NCI-H187 (cell line): ENCODE measurements at places on chromosomes 2 and 18.

DNA sequence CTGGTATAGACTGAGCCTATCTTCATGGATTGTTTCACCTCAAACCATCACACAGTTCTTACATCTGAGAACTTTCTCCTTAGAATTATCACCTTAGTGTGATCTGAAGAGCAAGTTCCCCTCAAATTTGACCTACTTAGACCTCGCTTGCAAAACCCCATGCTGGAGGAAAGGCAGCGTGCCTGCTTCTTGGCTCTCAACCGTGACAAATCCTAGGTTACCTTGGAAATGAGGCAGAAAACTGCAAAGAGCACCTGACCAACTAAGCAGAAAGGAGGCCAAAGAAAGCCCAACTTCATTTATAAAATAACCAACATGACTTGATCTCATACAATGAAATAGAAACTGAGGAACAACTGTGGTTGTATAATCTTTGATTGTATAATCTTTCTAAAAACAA, 146.4 kb downstream of the RAB3GAP1 start:
- no peak for DNase-seq

GRCh38 chr2:197710424-197711042, 5.4 kb downstream of the MARS2 start:
- no peak for DNase-seq

DNA sequence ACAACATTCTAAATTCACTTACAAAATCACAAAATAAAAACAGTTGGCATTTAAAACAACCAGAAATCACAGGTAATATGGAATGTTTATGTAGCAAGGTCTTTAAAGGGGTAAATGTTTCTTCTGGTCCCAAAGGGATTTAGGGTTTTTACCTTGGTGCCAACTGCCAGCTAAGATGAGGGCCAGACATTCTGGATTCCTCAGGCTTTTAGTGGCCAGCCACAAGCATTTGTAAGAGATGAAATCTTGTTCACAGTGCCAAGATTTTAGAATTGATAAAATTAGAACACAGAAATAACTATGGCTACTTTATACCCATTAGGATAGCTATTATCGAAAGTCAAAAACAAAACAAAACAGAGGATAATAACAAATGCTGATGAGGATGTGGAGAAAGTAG, 60.4 kb upstream of the CDKL4 start:
- DNase-seq: no peak

DNA sequence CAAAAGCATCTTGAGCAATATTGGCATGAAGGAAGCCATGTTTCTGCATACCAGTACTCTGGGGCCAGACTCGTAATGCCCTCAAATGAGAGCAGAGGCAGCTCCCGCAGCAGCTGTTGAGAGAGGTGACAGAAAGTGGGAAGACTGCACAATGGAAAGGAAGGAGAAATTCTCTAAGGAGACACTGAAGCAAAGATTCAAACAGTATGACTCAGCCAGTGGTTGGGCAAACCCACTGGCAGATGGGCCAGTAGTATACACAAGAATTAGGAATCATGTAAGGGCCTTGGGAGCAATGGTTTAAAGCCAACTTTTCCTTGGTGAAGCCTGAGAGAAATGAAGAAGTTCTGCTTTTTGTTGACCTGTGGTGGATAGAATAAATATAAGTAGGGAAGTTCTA, 2092.7 kb upstream of the PIK3C3 start:
- no peak for DNase-seq

DNA sequence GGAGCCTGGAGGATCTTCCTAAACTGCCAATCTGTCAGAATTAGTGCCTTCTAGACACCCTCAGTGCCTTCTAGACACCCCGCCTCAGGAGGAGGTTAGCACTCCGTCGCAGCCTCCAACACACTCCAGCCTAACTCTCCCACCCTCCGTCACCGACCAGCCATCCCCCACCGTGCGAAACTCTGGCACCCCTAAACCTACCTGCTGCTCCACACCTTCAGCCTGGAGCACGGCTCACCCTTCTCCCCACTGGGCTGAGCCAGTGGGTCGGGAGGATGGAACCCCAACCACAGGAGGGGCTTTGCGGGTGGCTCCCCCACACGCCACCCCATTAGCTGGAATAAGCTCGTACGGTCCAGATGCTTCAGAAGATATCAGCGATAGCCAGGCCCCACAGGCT, 468.9 kb upstream of the HS6ST1 start:
- DNase-seq: no peak

- DNase-seq: no peak
Measured at GRCh38 chr2:96423291-96423690, 81.9 kb downstream of the NEURL3 start.

DNA sequence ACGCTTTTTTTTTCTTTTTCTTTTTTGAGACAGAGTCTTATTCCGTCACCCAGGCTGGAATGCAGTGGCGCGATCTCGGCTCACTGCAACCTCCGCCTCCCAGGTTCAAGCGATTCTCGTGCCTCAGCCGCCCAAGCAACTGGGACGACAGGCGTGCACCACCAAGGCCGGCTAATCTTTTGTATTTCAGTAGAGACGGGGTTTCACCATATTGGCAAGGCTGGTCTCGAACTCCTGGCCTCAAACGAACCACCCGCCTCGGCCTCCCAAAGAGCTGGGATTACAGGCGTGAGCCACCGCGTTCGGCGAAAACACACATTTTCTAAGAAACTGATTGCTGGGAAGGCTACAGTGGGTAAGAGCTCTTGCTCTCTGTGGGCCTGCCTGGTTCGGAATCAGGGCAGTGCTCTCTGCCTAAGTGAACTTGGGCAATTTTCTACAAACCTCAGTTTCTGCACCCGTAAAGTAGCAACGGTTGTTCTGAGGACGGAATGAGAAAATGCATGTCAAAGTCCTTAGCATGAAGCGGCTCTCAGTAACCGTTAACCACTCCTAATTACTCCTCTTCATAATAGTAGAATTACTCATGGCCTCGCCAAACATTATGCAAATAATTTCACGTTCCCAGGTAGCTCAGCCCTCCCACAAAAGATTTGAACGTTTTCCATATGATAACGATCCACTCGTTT, 1.0 kb upstream of the PMAIP1 start:
- no peak for DNase-seq

GRCh38 chr2:215358312-215358845, 46.5 kb downstream of the ATIC start:
- no peak for DNase-seq

DNA sequence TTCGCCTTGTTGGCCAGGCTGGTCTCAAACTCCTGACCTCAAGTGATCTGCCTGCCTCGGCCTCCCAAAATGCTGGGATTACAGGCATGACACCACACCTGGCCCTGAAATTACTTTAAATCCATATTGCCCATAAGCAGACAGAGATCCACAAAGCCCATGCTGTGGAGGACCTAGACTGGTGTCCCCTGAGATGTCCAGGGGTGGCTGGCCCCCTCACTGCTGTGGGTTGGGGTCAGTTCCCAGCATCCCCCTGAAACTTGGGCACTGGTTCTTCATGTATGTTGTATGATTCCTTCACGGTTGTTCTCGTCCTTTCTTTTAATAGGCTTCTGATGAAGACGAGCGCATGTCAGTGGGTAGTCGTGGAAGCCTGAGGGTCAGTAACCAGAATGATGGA, 78.1 kb upstream of the RBM44 start:
- no peak for DNase-seq

- no peak for DNase-seq
Measured at GRCh38 chr2:12804091-12804856, 87.5 kb downstream of the TRIB2 start.

DNA sequence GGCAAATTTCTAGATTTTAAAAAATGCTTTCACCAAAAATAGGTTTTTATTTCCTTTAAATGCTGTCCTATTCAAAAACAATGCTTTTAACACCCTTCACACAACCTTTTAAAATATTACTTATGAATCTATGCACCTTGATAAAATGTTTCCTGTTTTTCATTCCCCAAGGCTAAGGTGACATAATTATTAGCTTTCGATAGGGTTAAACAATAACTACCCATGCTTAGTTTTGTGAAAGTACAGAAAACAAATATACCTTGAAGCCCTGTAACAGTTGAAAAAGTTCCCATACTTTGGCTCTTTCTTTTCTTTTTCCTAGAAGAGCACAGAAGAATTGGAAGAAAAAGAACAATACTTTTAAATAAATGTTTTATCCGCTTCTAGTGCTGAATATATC, 54.9 kb upstream of the ITPRID2 start:
- DNase-seq: no peak

DNA sequence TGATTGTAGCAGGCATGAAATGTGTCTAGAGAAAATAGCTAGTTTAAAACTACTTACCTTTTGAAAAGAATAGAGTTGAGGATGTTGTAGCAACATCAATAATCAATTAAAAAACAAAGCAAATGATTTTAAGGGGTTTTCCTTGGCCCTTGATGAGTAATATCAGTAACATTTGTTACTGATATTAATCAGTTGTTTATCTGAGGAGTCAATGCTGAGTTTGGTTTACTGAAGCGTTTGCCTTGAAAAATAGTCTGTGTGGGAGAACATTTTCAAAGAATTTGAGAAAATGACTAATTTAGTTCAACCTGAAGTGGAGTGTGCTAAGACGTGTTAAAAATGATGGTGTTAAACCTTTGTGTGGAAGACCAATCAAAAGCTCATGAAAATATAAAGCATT, 9.3 kb downstream of the PTH2R start:
- no peak for DNase-seq

DNA sequence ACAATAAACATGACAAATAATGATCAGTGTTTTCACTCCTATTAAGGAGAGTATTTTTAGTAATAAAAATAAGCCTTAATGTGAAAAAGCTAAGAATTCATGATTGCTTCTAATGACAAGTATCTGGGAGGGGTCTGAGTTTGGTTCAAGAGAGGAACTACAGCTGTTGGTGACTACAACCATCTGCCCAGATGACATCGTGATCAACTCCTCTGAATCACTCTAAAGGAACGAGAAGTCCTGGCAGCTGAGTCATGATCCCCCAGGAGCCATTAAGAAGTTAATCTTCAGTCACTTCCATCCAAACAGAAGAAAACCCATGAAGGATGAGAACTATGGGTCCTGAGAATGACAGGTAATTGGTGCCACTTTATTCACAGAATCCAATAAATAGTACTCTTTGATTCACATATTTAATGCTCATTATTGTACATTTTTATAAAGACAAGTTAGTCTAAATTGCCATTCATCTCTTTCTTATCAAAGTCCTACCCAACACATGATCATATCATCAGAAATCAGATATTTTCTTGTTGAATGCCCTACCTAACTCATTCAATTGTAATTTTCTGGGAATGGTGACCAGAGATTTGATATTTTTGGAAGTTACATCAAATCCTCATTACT, 6.8 kb downstream of the TFPI start:
- no peak for DNase-seq

GRCh38 chr2:120423167-120423943, 77.4 kb downstream of the INHBB start:
- no peak for DNase-seq

- DNase-seq: no peak
Measured at GRCh38 chr2:21165350-21165749, 41.6 kb downstream of the TDRD15 start.

- DNase-seq: no peak
Measured at GRCh38 chr2:227025510-227025909, 138.5 kb downstream of the COL4A4 start.

GRCh38 chr2:68423966-68424650, 43.0 kb downstream of the FBXO48 start:
- DNase-seq: no peak

DNA sequence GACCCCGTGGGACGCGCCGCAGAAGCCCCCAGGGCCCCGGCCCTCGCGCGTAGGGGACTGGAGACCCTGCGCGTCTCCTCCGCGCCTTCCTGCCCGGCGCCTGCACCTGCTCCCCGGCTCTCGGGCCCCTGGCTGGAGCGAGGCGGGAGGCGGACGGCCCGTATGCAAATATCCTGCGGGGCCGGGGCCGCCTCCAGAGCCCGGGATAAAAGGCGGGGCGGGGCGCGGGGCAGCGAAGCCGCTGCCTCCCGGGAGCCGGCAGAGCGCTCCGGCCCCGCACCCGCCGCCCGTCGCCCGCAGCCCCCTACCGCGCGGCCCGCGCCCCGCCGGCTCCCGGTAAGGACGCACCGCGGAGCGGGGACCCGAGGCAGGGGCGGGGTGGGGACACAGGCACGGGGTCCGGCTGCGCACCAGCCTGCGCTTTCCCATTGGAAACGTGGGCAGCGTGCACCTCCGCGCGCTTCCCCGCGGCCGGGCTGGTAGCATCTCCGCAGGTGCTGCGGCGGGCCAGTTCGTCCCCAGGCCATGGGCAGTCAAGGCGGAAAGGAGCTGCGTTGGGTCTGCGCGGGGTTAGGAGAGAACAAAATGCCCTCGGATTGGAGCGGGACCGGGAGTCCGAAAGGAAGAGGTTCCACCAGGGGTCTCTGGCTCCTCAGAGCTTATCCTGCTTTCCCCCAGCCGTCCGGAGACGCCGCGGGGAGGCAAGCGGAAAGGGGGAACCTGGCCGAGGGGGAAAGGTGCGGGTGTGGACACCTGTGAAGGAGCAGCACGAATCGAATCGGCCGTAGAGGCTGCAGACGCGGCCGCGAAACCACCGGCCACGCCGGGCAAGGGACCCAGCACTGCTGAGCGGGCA, at the start of gene ATP6V1C2:
Gene ATP6V1C2, plus strand, starts transcription at position 235 of the 856 bp plus-strand sequence. CDS start 1,220 bp downstream, outside the sequence.
- DNase-seq: no peak

GRCh38 chr2:141020346-141020745, 1110.5 kb downstream of the LRP1B start:
- DNase-seq: no peak

DNA sequence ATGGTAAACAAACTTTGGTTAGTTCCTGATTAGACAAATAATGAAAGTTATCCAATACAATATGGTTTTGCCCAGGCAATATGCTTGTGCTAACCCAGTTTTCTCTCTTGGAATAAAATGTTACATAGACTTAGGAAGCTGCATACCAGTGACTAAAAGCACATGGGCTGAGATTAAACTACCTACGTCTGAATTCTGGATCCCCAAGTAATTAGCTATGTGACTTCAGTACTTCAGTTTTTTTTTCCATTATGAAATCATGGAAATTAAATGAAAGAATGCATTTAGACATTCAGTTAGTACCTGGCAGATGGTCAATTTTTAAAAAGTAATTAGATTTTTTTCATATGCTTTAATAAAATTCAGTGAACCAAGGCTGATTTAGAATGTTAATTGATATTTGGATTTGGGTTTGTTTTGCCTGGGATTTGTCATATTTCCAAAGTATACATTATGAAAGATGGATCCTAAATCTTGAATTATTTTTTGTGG, 213.9 kb downstream of the PTH2R start:
- DNase-seq: no peak

DNA sequence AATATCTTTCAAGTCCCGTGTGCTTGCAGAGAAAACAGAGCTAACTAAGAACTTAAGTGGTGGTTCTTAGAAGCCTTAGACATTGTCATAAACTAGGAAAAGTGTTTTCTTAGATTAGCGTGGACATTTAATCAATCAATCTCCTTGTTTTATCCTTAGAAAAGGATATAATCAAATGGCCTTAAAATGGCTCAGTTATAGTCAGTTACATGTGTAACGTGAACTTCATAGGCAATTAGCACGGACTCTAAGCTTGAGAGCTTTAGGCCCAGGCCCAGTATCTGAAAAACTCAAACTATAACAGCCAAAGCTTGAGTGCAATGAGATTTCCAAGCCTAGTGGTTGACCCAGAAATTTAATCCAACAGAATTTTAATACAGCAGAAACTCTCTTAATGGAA, 43.5 kb upstream of the SP3 start:
- no peak for DNase-seq

GRCh38 chr2:151670346-151670745, 63.9 kb downstream of the NEB start:
- DNase-seq: no peak

- no peak for DNase-seq
Measured at GRCh38 chr18:77093586-77093985, 39.0 kb downstream of the MBP start.

- DNase-seq: no peak
Measured at GRCh38 chr2:157486596-157487270, 42.8 kb upstream of the CYTIP start.
